NCI-H510A treated with DMSO at 0.1 percent for 48 hours (cell line): ENCODE measurements at places on chromosomes 3 and 15.

GRCh38 chr3:150611666-150612065 is 8.5 kb downstream of the SELENOT start:
- no peak for DNase-seq

- DNase-seq, result no peak
Observed at GRCh38 chr3:142433110-142433509, 14.7 kb downstream of the XRN1 start.

DNA sequence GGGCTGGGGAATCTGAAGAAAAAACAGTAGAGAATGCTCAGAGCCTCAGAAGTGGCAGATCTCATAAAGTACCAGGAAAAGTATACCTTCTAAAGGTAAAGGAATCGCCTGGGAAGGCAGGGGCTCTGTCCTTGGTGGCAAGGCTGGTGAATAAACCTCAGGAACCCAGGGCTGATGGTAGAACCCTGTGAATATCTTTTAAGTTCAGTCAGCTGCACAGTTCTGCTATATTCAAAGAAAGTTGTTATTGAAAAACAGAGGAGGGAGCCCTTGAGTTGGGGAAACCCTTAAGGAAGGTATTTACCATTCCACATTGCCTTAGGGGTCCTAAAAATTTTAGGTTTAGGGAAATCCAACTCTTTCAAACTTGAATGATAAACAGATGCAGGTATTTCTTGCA is 31.2 kb downstream of the ZPLD1 start:
- no peak for DNase-seq

DNA sequence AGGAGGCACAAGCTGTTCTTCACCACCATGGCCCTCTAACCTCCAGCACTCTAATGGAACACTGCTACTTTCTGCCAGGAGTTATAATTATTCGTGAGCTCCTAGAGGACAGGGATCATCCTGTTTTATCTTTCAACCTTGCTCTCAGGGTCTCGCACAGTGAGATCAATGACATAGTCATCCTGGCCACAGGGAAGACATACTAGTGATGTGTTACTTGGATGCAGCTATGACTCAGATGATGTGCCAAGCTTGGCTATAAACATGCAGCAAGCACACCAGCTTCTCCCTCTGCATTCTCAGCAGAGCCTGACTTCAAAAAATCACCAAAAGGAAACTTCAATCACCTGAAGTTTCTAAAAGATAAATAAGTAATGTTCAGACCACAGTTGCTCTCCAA is 203.8 kb upstream of the HES1 start:
- DNase-seq, result no peak

DNA sequence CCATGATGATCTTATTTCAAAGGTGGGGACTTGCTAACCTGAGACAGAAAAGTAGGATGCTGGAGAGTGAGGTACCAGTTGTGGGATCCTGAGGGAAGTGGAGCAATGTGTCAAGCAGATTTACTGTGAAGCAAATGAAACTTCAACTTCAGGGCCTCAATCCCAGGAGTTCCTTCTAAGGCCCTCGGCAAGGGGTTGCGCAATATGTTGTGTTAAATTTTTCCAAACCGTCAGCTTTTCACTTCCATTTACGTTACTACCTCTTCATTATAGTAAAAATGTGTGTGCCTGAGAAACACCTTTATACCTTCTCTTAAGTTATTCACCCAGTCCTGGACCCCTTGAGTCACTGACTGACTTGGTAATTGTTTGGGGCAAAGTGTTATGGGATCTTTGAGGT is 42.5 kb upstream of the KCNH8 start:
- no peak for DNase-seq

GRCh38 chr3:11832981-11833905 is 13.4 kb downstream of the TAMM41 start:
- DNase-seq, result no peak

- DNase-seq, result peak; percentile 37
Observed at GRCh38 chr3:176554264-176554663, 643.0 kb downstream of the TBL1XR1 start.

DNA sequence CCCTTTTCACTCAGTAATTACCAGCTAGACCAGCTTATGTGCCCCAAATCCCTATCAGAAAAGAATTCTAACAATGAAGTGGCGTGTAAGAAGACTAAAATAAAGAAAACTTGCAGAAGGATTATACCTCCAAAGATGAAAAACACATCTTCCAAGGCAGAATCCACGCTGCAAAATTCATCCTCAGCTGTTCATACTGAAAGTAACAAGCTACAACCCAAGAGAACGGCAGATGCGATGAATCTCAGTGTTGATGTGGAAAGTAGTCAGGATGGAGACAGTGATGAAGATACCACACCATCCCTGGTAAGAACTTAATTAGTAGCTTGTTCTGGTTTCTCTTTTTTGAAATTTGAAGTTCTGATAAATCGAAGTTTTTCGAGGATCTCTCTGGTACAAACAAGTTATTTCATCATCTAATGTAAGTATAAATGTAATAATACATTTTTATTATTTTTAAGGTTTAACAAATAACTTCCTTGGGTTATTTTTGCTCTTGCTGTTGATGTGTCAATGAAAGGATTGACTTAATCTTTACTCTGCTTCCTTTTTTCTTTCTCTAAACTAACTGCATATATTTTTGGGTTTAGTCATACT is 1.4 kb downstream of the WDR76 start:
- DNase-seq, result no peak

GRCh38 chr3:901953-902778 is 190.7 kb upstream of the CNTN6 start:
- peak; percentile 3 for DNase-seq

DNA sequence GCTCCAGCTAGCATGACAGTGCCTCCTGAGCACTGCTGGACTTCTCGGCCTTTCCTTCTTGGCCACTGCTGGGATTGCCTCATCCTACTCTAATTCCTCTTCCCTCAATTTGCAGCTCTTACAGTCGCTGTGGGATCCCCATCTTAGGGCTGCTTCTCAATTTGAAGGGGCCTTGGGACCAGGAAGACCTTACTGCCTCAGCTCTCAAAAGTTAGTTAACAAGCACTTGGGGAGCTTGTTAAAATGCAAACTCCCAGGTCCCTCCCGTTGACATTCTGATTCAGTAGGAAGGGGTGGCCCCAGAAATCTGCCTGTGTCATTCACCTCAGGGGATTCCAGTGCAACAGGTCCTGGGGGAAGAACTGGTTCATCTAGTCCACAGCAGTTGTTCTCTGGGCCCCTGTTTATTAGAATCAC is 14.8 kb downstream of the BDH1 start:
- no peak for DNase-seq

- DNase-seq, result no peak
Observed at GRCh38 chr3:192817053-192817452, 89.7 kb upstream of the FGF12 start.

DNA sequence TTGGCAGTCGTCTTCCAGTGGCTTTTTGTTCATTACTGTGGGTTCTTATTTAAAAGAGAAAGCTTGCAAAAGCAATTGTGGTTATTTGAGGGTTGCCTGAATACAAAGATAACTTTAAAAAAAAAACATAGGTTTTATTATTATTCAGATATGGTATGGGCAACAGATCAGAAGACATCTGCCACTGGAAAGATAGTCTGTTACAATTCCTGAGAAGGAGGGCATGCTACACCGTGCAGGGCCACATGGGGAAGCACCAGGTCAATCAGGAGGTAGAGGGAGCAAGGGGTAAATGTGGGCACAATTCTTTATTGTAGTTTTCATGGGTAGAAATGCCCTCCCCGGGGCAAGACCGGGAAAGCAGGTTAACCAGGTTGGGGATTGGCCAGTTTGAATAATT is 46.5 kb downstream of the BBS4 start:
- DNase-seq, result no peak

- DNase-seq, result no peak
Observed at GRCh38 chr3:66598168-66598567, 97.3 kb upstream of the LRIG1 start.

GRCh38 chr3:188055388-188055787 is 98.6 kb upstream of the LPP start:
- DNase-seq, result no peak

DNA sequence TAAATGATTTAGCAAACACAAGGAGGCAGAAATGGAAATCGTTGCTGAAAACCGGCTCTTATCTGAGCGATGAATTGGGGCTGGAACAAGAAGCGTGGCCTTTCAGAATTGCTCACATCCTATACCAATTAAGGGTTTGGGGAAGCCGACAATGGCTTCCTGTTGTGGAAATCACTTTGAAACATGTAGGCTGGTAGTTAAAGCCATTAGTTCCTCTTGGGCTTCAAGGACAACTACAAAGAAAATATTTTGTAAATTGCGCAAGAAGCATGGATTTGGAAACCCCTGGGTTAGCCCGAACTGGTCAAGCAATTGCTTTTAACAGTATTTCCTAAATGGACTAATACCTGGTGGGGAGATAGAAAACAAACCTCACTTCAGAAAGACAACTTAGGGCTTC is 182.4 kb downstream of the ADAMTS9 start:
- DNase-seq, result no peak

DNA sequence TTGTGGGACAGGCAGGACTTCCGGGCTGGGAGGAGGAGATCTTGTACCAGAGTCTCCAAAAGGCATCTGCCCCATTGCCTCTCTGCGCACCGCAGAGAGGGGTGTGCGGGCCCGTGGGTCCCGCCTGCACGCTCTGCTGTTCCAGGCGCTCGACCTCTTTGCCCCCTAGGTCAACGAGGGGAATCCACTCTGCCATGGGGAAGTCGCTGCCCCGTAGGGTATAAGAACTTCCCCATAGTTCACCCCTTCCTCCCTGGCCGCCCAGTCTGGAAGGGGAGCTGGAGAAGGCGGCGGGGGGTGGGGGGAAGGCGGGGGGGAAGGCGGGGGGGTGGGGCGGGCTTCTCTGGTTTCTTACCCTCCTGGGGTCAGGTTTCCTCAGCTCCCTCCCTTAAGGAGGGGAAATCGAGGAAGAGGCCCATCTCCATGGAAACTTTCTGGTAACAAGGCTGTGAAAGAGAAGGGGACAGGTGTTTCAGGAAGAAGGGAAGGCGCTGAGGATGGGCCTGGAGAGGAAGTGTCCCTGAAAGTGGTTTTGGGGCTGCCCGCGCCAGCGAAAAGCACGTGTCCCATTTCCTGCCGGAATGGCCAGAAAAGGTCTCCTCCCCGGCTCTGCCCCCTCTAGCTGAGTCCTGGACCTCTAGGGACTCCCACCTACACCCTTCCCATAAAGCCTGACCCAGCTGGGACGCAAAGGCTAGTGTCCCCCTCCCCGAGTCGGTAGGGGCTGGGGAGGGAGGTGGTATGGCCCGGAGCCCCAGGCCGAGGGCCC is 27.5 kb downstream of the NR1I2 start:
- DNase-seq, result no peak

GRCh38 chr3:105938806-105939205 is 70.0 kb upstream of the CBLB start:
- DNase-seq, result no peak

GRCh38 chr3:117596503-117596902 is 886.9 kb downstream of the TUSC7 start:
- DNase-seq, result no peak
